HepG2 (cell line): ENCODE measurements at places on chromosomes 12 and 14.

DNA sequence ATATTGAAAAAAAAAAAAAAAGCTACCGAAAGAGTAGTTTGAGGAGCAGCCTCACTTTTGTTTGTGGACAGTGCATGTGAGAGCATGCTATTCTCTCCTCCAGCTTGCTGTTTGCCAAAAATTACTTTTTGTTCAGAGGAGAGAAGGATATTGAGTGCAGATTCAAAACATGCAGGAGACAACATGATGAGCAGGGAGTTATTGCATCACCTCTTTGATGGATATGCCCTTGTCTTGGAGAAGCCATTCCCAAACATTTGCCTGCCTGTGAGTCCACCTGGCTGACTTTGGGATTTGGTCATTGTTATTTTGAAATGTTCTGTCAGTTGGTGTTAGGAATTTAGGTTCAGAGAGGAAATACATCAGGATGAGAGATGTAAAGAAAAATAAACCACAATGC lies 2.4 kb downstream of the C12orf75 start:
- no peak for DNase-seq

DNA sequence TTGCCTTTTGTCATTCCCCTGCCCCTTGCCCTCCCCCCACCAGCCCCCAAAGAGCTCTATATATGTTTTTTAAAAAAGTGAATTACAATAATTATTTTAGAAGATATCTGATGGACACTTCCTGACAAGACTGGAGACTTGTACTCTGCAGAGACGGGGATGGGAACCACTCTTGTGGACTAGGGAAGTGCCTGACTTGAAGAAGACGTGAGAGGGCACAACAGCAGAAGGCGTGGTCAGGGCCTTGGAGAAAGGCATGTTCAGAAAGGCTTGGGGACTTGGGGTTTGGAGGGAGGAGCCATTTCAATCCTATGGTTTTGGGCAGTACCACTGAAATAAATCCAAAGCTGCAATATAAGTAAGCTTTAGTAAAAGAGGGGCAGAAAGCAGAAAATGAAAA lies 154.7 kb downstream of the APAF1 start:
- DNase-seq = no peak

GRCh38 chr12:57821474-57822214 lies 3.1 kb upstream of the AVIL start:
- DNase-seq = no peak

- DNase-seq = no peak
These were observed 6.0 kb downstream of the PLD4 start for GRCh38 chr14:104930526-104931303.

GRCh38 chr14:73457041-73457923 lies 1.1 kb downstream of the NUMB start:
- DNase-seq = no peak

DNA sequence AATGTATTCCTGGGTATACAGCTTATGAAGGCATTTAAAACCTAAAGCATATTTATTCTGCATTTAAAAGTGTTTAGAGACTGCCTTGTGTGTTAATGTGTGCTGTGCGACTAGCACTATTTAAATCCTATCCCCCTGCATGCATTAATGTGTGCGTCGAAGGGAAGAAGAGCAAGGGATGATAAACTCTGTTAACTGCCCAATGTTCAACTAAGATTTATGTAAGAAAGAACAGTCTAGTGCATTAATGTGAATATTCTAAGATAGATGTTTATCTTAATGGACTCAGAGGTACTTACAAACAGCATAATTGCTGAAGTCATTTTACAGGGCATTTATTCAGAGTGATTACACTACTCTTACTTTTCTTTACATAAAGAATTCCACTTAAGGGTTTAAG lies 424.8 kb downstream of the DIO2 start:
- no peak for DNase-seq

GRCh38 chr14:106315436-106315835 lies 789.1 kb downstream of the TMEM121 start:
- DNase-seq = no peak

DNA sequence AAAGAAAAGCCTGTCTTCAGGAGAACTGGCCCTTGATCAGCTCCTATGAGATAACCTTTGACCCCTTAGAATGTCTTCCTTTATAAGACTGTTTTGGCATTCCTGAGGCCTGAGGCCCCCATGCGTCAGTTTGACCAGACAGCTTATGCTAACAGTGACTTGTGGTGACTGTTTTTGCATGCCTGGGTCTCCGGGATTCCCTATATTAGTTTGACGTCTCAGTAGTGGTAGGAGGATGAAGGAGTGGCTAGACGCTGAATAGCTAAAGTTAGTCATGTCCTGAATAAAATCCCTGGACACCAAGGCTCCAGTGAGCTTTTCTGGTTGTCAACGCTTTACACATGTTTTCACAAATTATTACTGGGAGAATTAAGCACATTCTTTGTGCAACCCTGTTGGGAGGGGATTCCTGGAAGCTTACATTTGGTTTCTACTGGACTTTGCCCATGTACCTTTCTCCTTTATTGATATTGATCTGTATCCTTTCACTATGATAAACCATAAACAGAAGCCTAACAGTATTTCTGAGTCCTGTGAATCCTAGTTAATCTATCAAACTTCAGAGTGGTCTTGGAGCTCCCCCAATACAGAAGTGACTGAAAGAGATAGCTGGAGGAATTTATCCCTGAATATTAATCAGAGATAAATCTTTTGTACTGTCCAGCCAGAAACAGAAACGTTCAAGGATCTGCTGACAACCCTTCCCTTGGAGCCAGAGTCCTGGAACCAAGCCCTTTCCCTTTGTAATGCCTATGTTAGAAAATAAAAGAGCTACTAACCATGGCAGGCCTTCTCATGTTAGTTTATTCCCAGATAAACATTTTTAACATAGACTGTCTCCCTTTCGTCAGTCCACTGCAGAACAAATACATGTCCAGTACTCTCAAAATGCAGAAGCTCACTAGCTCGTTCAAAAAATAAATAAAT lies 479.2 kb downstream of the RPS29 start:
- no peak for DNase-seq

DNA sequence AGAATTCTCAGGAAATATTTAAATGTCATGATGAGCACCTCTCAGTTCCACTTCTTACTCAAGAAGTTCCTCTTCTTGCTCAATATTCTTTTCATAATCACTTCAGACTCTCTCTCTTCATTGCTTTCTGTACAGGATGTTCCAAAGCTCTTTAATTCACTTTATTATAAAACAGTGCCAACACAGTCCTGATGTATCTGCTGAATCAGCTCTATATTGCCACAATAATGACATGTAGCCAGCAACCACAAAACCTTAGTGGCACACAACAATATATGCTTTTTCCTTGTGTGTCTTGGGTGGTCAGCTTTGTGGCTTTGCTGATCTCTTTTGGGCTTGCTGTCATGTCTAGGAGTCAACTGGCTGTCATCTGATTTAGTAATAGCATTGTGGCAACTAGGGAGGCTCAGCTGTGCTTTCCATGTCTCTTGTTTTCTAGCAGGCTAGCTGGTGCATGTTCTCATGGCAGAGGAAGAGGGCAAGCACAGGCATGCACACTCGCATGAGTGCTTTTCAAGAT lies 52.8 kb upstream of the SLC2A13 start:
- DNase-seq = no peak

DNA sequence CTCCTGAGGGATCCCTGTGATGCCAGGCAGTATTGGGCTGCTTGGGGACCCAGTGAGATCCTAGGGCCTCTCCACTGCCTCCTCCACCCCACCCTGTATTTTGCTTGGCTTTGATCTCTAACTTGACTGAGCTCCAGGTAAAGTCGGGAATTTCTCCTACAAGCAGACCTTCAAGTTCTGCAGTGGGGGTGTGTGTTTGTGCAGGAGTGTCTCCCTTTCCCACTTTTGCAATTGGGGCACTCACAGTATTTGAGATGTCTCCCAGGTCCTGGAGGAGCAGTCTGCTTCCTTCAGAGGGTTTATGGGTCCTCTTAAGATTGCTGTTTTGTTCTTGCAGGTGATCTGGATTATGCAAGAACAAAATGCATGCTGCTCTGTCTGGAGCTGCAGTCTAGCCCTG lies 68.9 kb downstream of the ALG10B start:
- DNase-seq = no peak

GRCh38 chr12:57850854-57851430 lies 4.4 kb upstream of the CTDSP2 start:
- no peak for DNase-seq

DNA sequence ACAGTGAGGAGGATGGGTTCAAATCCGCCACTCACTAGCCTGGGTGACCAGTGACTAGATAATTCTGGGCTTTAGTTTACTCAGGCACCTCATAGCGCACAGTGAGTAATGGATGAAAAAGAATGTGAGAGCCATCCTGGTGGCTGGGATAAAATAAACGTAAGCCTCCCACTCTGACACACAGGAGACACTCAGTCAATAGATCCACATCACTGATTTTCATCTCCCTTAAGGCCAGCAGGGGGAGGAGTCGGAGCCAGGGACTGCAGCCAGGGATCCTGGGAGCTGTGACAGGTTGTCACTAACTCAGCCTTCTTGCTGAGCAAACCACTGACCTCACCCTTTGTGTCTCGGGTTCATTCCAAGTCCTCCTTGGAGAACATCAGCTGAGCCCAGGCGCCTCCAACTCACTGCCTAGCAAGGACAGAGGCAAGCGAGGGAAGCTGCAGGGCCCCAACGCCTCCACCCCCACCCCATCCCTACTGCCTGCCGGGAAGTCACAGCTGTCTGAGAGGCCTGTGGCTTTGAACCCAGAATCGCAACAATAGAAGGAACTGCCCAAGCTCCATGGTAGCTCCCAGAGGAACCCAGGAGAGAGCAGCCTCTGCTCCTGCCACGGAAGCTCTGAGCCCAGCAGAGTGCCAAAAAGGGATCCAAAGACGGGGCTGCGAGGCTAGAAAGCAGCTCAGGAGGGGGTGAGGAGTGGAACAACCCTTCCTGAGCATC lies 30.7 kb downstream of the PXN start:
- DNase-seq = peak; percentile 85

- DNase-seq = no peak
These were observed 351.6 kb upstream of the TBX3 start for GRCh38 chr12:115035535-115036107.

GRCh38 chr12:114090211-114090610 lies 124.1 kb upstream of the RBM19 start:
- DNase-seq = no peak

DNA sequence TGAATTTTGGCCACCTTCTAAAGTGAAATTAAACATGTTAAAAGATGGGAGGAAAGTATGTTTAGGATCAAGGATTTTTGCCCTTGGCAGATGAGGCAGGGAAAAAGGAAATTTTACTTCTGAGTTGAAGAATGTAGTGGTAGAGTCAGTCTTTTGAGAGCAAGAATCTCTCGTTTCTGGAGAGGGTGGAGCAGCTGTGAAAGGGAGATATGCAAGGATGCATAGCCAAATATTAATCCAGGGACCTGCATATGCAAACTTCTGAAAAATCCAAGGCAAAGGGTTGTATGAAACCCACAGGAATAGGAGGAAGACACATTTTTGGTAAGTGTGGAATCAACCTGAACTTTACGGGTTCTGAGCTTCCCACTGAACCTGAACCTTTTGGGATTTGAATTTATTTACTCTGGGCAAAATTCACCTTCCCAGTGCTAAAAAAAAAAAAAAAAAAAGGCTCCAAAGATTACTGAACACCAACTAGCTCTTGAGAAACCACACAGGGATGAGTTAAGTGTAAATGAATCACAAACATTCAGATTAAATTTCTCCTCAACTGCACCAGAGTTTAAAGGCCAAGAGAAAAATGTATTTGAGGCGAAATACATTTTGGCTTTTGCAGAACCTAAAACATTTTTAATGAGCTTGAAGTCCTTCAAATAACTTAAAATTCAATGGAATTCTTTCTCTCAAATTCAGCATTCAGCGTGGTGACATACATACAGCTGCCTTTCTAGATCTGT lies 187.1 kb upstream of the CDKN3 start:
- no peak for DNase-seq

DNA sequence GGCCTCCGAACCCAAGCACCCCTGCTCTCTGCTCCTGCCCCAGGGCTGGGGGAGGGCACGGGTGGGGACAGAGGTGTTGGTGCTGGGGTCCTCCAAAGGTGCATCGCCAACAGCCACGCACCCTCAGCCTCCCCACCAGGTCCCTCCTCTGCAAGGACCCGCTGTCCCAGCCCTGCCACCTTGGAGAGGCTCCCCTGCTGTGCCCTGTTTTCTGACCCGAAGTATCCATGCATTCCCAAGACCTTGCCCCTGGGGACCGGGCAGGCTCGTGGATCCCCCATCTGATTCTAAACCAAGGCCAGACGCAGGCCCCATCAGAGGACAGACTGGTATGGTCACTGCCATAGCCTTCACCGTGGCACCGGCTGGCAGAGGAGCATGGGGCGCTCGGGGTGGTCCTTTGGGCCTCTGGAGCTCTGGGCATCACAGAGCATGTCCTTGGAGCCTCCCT lies 22.7 kb upstream of the BEGAIN start:
- DNase-seq = no peak

DNA sequence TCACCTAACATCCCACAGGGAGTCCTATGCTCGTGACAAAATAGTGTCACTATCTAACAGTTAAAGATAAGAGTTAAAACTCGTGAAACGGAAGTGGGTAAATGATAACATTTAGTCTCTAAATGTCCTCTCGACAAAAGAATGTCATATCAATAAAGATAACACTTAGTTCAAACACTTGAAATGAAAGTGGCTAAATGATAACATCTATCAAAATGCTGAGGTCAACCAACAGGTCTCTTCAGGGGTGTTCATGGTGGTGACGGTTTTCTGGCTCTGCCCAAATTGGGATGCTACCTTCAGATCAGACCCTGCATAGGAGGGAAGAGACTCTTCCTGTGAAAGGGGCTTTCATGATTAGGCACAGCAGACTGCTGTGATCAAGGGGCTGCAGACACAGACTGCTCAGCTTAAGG lies 22.1 kb downstream of the IL26 start:
- no peak for DNase-seq

DNA sequence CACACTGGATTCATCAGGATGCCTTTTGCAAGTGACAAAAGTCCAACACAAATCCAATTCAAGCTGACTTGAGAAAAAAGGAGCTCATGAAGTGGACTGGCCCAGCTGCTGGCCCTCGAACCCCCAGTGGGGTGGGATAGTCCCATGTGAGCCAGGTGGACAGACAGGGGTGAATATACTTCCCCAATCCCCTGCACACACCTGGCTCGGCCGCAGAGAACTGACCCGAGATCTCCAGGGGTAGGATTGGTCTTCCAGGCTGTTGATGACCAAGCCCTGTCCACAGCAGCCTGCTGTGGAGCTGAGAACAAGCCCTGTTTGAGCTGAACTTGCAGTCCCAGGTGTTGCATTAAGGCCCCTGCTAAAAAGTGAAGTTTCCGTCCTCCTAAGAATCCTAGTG lies 56.2 kb downstream of the TPCN1 start:
- no peak for DNase-seq
